ENCODE measurements at places on chromosomes 5 and 9.

DNA sequence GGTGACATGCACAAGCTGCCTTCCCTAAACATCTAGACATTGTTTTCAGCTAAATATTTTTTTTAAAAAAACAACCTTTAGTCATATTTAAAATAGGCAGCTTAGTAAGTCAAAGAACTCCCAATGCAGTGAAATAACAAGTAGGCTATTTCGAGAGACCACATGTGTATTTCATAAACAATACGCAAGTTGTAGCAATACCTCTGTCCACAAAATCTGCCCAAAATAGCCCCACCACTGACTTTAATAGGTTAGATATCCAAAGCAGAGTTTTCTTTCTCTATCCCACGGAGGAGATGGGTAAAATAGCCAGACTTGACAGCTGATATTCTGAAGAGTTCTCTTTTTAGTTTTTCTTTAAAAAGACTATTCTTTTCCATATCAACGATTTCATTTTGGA is 1.2 kb downstream of the SLC24A2 start:
- no peak for DNase-seq

DNA sequence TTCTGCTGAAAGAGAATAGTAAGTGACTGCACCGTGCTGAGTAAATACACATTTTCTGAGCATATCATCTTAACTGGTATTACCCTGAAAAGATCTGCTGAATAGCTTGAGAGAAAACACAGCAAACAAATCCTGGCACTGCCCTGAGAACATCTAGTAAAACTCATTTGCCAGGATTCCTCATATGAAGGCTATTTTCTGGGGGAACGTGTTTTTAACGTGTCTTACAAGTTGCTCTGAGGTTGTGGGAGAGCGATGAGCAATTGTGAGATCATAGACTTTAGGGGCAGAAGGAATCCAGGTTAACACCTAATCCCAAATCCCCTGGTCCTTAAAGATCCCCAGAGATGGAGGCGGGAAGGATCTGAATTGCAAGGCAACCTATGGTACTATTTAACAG is 331.9 kb upstream of the RFX3 start:
- DNase-seq: no peak

- DNase-seq: peak; percentile 17
Measured at GRCh38 chr5:160118349-160119141, 705 bp downstream of the PWWP2A start.

GRCh38 chr9:64773491-64773931 is 511.5 kb downstream of the FOXD4L5 start:
- DNase-seq: no peak
